HS-5 (cell line): ENCODE measurements at places on chromosomes 5 and 9.

- DNase-seq: no peak
These were observed 277.7 kb upstream of the DAP start for GRCh38 chr5:11038772-11039171.

DNA sequence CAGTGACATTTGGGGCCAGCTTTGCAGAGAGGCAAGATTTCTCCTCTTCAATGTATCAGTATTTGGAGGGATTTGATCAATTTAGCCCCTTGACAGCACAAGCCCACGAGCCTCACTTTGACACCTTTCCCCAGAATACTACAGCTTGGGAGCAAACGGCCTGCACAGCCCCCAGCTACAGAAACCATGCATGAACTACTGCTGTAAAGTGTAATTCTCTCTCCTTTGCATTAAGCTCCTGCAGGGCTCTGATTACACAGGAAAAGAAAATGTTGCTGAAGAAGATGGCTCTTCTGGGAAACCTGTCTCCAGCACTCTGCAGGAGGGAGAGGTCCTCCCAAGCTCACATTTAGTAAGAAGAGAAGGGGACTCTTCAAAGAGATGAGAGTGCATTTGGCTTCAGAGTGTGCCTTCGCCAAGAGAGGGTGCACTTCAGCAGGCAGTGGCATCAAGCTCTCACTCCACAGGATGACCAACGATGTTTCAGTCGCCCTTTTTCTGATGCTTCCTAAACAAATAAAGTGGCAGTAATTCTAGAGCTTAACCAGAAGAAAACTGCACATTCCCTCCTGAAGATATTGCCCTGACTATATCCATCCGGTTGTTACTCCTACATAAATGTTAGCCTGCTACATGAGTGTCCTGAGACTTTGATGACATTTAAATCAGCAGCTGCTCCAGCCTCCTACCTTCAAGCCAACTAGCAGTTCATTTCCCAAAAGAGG is 272.2 kb downstream of the AUH start:
- DNase-seq: no peak

- no peak for DNase-seq
These were observed 92.1 kb upstream of the MAP1B start for GRCh38 chr5:72015103-72015548.

DNA sequence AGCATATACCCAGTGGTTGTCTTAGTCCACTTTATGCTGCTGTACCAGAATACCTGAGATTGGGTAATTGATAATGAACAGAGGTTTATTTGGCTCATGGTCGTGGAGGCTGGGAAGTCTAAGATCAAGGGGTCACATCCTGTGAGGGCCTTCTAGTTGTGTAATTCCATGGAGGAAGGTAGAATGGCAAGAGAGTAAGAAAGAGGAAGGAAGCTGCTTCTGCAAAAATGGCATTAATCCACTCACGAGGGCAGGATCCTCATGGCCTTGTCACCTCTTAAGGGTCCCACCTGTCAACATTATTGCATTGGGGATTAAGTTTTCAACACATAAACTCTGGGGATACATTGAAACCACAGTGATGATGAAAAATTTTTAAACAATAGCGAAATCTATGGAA is 17.0 kb downstream of the BTNL8 start:
- DNase-seq: no peak

- DNase-seq: no peak
These were observed 49.0 kb downstream of the ZNF462 start for GRCh38 chr9:106911951-106912350.

DNA sequence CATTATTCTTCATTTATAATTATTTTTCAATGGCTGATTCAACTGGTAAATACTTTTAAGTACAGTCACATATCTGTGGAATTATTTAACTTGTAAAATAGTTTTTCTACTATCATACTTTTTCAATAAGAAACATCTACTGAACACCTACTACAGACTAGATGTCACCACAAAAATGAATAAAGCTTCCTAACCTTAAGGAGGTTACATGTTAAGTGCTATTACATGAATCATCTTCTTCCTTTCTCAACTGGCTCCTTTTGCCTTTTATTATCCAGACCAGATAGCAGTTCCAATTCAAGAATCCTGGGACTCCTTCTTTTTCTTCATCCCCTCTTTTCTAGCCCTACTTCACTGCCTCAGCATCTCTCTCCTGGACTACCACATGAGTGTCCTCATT is 4.7 kb downstream of the PGGT1B start:
- peak; percentile 20 for DNase-seq
